ENCODE measurements at places on chromosomes 5 and 9.

DNA sequence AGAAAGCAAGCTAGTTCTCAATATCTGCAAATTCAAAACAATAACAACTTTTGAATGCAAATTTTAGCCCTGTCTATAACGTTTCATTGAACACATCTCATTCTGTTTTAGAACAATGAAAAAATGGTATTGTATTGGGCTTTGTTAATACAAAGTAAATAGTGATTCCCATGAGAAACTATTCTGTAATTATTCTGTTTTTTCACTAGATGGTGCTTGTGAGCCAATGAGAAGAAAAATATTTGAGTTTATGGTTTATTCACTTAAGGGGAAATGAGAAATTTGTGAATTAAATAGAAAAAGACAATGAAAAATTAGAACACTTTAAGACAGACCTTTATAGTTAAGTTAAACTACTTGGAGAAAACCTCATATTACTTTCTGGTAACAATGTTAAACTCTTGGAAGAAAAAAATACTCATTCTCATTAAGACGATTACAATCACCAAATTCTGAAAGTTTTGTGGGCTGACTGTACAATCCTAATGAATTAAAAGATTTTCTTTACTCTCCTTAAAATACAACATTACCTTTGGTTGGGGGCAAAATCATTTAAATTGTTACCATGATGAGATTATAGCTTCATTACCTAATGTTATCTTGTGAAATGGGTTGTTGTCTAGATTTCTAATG is 127.0 kb downstream of the NNT start:
- DNase-seq = no peak

DNA sequence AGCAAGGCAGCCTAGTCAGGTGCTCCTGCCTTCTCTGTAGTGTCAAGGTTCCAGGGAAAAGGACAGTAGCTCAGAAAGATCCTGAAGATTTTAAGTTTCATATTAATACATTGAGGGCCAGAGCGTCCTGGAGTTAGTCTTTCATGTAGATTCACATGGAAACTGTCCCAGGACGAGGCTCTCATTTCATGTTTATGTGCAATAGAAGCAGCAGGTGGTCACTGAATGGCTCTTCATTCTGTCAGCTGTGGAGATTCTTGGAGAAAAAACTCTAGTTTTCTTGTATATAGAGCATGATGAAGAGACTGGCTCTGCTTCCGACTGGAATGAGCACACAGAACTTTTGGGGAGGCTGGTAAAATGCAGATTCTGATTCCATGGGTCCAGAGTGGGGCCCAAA is 54.3 kb downstream of the MEGF10 start:
- no peak for DNase-seq

DNA sequence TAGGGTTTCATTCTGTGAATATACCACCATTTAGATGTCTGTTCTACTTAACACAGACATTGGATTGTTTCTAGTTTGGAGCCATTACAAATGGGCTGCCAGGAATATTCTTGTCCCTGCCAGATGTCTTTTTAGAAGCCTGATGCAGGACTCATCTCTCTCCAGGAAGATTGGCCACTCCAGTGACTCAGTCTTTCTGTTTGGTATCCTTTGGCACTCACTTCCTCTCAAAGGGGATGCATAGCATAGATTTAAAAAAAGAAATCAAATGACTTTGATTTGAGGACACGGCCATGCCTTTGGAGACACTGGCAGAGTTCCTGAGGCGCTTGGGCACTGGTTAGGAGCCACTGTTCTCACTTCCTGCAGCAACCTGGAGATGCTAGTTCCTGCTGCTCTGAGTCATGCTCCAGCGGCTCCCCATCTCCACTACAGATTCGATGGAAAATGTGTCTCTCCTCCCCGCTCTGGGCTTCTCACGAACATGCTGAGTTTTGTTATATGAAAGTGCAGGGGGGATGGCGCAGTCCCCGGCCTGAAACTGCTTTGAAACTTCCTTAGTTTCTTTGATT is 3.5 kb upstream of the ZNF366 start:
- DNase-seq = no peak

GRCh38 chr5:168596927-168597326 is 17.8 kb upstream of the PANK3 start:
- DNase-seq = no peak

DNA sequence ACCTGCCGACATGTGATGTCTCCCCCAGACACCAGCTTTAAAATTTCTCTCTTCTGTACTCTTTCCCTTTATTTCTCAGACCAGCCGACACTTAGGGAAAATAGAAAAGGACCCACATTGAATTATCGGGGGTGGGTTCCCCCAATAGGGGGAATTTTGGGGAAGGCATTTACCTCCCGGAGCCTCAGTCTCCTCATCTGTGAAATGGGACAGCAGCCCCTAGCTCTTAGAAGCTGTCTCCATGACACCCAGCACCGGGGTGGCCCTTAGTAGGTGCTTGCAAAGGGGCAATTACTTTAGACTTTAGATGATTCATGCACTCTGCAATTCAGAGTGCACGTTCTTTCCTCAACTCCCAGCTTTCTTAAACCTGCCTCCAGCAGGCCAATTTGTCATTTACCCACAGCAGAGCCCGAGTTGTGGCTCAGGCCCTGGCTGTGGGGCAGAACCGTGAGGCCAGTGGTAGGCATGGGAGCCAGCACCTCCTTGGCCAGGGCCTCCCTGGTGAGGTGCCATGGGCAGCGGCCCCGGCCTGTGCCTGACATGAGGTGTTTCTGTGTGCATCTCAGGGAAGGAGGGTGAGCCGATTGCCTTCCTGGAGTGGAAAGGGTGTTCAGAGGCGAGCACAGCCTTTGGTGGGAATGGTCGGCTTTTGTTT is 51.7 kb downstream of the SH3PXD2B start:
- DNase-seq = no peak

- DNase-seq = no peak
These were observed 94.6 kb upstream of the RANBP6 start for GRCh38 chr9:6109986-6110385.

DNA sequence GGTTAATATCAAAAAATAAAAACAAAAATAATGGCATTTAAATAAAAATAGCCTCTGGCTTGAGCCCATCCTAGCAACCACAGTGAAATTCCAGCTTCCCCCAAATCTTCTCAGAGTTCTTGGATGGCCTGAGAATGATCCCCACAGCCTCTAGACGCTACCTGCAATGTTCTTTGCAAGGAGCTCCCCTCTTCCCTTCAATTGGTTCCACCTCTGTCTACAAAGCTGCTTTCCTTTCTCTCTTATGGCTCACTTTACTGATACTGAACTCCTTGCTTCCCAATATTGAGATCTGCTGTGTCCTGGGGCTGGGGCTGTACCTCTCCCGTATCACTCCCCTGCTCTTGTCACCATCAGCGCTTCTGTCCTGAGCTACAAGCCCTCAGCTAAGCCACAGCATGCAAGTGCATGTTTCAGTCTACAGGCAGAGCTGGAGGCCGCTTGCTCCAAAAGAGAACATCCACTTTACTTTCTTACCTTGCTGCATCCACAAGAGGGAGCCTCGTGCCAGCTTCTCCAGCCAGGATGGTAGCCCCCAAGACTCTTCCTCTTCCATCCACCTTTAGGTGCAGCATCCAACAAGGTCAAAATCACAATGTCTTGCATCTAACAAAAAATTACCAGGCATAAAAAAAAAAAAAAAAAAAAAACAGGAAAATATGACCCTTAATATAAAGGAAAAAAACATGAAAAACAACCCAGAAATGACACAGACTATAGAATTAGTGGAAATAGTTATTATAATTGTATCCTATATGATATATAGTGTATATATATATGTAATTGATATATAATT is 57.4 kb upstream of the PRSS3 start:
- no peak for DNase-seq

DNA sequence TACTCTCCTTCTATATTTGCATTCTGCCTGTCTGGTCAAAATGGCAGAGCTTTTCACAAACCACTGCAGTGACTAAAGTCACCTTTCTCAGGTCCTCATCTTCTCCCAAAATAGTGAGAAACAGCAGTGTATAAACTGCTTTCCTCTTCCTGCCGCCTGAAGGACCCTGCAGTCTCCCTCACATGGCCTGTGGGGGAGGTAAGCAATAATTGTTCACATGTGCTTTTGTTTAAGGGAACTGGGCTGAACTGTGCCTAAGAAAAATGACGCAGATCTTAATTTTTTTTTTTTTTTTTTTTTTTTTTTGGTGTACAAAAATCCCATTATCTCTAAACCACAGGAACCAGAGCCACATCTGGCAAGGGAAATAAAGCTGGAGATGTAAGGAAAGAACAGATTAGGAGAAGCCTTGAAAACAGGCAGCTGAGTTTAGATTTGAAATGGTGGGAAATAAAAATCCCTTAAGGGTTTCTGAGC is 131.7 kb upstream of the VLDLR start:
- no peak for DNase-seq

- DNase-seq = no peak
These were observed 674 bp downstream of the TSPAN17 start for GRCh38 chr5:176647843-176648473.

DNA sequence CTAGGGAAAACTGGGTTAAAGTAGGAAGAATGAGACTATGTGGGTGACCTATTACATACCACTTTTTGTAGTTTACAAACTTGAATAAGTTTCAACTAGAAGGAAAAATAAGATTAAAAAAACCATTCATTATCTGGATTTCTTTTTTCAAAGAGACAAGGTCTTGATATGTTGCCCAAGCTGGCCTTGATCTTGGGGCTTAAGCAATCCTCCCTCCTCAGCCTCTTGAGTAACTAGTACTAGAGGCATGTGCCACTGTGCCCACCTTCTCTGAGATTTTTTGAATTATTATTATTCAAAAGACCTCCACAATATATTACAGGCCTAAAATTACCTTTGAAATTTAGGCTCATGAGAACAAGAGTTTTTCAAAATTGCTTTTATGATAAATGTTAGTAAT is 63.2 kb downstream of the NR2F1-AS1 start:
- DNase-seq = no peak

- no peak for DNase-seq
These were observed 8.1 kb downstream of the BRD8 start for GRCh38 chr5:138170299-138170698.

GRCh38 chr5:16930496-16930895 is 5.6 kb downstream of the MYO10 start:
- no peak for DNase-seq

- no peak for DNase-seq
These were observed 6.4 kb downstream of the CEMIP2 start for GRCh38 chr9:71761938-71762353.

DNA sequence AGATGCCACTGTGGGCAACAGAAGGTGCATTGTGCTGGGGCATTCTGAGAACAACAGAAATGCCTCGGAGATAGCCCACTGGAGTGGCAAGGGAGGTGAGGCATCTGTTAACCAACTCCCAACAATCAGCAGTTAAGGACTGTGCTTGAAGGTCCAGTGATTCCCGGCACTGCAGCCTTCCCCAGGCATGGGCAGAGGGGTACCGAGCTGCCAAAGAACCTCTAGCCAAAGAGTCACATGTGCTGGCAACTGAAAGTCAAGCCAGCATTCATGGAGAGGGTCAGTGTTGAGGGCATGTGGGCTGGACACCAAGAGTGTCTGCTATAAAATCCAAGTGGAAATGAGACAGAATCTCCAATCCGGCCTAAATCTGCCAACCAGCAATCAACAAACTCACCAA is 149.6 kb downstream of the ASTN2 start:
- no peak for DNase-seq

- DNase-seq = no peak
These were observed 172.3 kb upstream of the MVB12B start for GRCh38 chr9:126154182-126154827.

DNA sequence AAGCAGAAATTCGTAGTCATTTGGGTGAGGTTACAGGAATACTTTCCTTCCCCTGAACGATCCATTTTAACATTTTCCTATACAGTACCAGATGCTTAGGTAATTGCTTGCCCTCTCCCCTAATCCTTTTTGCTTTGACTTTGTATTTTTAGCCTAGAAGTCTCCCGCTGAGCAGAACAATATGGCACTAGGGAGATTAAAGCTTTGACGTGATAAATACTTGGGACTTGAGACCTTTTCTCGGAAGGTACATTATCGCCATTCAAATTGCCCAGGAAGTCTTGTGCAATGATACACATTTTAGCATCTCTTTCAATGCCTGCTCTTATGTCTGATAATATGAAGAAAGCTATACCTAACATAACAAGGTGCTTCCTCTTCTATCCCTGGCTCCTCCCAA is 22.9 kb upstream of the SPATA31C2 start:
- DNase-seq = no peak

- DNase-seq = no peak
These were observed 10.0 kb downstream of the HOMER1 start for GRCh38 chr5:79503794-79504495.

DNA sequence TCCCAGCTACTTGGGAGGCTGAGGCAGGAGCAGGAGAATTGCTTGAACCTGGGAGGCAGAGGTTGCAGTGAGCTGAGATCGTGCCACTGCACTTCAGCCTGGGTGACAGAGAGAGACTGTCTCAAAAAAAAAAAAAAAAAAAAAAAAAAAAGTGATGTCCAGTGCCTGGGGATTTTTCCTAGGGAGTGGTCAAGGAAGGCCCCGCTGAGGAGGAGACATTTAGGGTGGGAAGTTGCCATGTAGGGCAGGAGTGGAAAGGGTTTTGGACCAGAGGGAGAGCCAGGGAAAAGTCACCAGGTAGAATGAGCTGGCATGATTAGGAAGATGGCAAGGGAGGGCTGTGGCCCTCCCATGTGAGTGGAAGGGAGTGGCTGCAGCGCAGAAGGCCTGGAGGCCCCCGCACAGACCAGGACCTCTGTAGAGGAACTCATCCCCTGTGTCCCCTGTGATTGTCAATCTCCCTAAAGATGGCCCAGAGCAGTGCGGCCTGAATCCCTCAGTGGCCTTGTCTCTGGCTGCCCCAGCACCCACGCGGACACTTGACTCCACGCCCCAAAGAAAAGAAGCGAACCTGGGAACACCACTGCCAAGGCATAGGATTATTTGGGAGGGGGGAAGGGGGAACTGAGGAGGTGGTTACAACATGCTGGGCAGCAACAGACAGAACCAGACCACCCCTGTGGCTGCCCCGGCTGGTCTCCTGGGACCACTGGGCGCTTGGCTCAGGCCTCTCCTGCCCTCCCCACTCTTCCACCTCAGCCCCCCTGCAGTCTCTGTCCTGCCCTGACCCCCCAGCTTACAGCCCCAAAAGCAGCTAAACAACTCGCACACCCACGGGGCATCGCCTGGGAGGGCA is 2.6 kb upstream of the SQSTM1 start:
- DNase-seq = no peak

DNA sequence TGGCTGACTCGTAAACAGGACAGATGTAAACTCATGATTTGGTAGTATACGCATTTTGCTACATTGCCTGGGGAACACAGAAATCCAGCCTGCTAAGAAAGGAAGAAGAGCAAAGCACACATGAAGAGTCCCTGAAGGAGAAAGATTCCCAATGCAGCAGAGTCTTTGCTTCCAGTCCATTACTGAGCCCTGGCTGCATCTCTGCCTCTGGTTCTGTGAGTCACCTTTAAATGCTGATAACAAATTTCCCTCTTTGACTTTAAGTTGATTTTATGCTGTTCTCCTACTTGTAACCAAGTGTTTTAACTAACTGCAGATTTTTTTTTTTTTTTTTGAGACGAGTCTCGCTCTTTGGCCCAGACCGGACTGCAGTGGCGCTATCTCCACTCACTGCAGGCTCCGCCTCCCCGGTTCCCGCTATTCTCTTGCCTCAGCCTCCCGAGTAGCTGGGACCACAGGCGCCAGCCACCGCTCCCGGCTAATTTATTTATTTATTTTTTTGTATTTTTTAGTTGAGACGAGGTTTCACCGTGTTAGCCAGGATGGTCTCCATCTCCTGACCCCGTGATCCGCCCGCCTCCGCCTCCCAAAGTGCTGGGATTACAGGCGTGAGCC is 8.5 kb upstream of the PRXL2C start:
- no peak for DNase-seq

Measured in activated gamma-delta T cell (primary cell).